ENCODE measurements at places on chromosomes 6 and 20. TPM values are rescaled to one million over a fixed set of nuclear protein-coding genes. Genes with fewer than 3 reads are reported as not detected.

LST1 gene
- 13.7 TPM for total RNA-seq

WFDC10B gene
- total RNA-seq: not detected

NFKBIE gene
- total RNA-seq: 11.4 TPM

OGFR gene
- 79.9 TPM for total RNA-seq

FGD2 gene
- total RNA-seq: 7.2 TPM

RHAG gene
- total RNA-seq: not detected

LPIN3 gene
- total RNA-seq: 1.0 TPM

SYNJ2 gene
- total RNA-seq: 15.7 TPM

CLDN20 gene
- not detected for total RNA-seq

HLA-DQB2 gene
- 0.74 TPM for total RNA-seq

NOX3 gene
- not detected for total RNA-seq

MRPL18 gene
- total RNA-seq: 39.0 TPM

ANKEF1 gene
- 7.4 TPM for total RNA-seq
